ENCODE measurements at places on chromosomes 5 and 9.
A peak's percentile ranks its signal among the peaks of the same experiment; 100 is the strongest.

GRCh38 chr5:75435096-75435495 is 76.3 kb downstream of the CERT1 start:
- no peak for DNase-seq

DNA sequence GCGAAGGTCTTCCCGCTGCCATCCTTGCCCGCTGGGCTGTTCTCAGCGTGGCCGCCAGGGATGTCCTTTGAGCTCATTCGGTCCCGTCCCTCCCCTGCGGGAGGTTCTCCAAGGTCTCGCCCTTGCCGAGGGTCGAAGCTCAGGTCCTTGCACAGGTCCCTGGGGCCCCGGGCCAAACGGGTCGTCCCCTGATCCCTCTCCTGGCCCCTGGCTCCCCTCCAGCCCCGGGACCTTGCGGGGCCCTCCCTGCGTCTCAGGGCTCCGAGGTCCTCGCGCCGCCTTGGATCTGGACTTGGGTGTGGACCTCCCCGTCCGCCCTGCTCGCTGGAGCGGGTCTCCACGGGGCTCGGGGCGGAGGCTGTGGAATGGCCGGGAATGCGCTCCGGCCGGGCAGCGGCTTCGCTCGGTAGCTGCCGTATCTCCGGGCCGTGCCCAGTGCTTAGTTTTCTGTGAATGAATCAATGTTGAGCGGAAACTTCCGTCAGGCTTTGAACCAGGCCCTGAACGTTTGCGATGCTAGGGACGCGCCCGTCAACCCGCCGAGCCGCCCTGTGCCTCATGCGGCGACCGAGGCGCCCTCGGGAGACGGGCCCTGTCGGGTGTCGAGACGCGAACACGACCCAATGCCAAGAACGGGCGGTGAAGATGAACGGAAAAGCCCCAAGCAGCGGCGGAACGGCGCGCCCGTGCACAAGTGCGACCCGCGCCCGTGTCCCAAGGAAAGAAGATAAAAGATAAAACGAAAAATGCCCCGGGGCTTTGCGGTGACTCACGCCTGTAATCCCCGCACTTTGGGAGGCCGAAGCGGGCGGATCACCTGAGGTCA is 780 bp downstream of the RNU6ATAC start:
- peak; percentile 77 for DNase-seq

DNA sequence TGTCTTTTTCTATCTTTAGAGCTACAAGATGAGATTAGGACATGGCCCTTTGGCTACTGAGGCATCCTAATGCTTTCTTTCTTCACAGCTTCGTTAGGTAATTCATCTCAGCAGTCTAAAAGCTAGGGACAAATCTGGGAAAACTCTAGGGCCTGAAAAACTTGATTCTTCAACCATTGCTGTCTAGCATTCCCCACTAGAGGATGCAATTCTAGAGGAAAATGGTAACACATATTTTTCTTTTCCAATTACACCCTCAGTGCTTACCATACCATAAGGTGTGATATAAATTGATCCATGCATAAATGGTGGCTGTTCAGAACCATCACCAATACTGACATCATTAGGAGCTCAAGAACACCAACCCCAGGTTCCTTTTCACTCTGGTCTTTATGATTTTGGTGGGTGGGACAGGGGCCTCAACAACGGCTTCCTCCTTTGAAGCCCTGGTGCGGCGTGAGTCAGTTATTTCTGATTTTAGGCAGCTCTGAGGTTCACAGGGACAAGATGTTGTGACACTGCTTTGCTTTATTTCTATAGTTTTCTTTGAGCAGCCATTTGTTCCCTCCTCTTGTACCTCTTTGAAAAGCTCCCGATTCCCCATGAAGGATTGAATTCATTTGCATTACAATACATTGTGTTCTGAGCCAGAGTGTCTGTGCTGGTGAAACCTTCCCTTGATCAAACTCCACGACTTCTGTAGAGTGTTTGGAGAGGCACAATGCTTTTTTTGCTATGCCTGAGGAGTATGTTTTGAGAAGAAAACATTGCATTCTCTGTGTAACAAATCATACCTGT is 526.0 kb upstream of the TRPC7 start:
- no peak for DNase-seq

- DNase-seq = no peak
Measured at GRCh38 chr5:137348759-137349158, 150.4 kb downstream of the SPOCK1 start.

DNA sequence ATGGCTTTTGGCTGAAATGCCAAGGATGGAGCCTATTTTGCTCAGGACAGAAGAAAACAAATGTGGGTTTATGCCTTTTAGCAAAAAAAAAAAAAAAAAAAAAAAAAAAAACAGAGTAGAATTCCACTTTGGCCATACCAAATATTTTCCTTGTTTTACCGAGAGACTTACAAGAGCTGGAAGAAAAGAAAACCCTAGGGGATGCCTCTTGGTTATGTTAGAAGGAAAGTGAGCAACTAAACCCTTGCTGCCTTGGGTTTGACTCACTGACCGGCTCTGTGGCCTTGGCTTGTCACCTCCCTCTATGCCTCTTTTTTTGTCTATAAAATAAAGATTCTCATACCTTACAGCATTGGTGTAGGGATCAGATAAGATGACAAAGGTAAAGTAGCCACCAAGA is 69.6 kb upstream of the ABCA1 start:
- no peak for DNase-seq

- DNase-seq = no peak
Measured at GRCh38 chr5:32282633-32283032, 30.1 kb downstream of the MTMR12 start.

- DNase-seq = no peak
Measured at GRCh38 chr9:107730666-107731065, 241.1 kb upstream of the KLF4 start.

- no peak for DNase-seq
Measured at GRCh38 chr5:52878656-52879055, 90.9 kb downstream of the ITGA1 start.

- DNase-seq = no peak
Measured at GRCh38 chr9:18208166-18209059, 265.5 kb upstream of the ADAMTSL1 start.

- no peak for DNase-seq
Measured at GRCh38 chr5:122182491-122182921, 53.2 kb downstream of the ZNF474 start.

- DNase-seq = no peak
Measured at GRCh38 chr5:132296412-132297016, 2.3 kb downstream of the SLC22A4 start.

- DNase-seq = no peak
Measured at GRCh38 chr5:177594071-177594470, 2.1 kb downstream of the TMED9 start.

- DNase-seq = no peak
Measured at GRCh38 chr9:120436983-120437475, 142.9 kb downstream of the CDK5RAP2 start.

DNA sequence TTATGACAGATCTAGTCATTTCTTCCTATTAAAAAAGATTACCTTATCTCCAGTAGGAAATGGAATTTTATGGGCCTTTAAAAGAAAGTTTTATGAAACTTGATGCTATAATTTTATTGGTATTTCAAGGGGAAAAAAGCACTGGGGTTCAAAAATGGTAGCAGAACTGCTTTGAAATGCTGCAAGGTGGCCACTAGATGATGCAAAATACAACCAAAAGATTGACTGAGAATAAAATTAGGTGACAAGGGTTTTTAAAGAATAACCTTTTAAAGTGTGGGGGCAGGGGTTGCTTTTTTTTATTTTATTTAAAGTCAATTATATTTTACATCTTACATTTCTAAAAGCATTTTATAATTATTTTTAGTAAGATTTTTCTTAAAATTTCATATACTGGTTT is 61.7 kb downstream of the KLF9 start:
- no peak for DNase-seq

- no peak for DNase-seq
Measured at GRCh38 chr5:150642567-150642927, 2.1 kb downstream of the SYNPO start.

Data from activated CD4-positive, alpha-beta T cell treated with anti-CD3 and anti-CD28 coated beads for 48 hours (primary cell).